ENCODE measurements at places on chromosomes 7 and 10.

DNA sequence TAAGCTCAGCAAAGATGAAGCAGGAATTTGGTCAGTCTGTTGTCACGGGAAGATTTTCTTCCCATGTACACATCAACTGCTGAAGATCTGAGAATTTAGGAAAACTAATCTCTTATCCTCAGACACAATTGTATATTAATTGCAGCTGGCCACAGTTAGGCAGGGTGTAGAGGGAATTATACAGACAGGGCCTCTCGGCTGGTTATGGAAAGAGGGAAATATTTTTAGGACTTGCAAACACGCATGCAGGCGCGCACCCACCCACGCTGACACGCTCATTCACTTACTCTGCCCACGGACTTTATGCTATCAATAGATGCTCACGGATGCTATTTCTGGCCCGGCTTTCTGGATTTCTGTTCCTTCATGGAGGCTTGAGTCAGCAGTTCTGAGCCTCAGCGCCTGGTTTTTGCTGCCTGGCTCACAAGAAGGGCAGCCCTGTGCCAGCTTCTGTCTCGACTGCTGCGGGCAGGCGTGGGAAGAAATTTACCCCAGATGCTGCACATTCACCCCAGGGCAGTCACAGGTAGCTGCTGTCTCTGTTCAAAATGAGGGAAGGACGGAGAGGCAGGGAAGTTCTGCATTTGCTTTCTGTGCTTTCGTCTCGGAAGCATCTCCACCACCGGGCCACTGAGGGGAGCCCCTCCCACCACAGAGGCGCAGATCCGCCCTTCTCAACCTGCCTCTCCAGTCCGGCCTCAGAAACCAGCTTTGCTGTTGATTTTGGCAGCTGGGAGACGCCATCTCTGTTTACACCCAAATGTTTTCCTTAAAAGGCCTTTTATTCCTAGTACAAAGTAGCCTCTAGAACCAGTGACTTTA lies 116.3 kb upstream of the BTBD16 start:
- DNase-seq, result peak; percentile 85

DNA sequence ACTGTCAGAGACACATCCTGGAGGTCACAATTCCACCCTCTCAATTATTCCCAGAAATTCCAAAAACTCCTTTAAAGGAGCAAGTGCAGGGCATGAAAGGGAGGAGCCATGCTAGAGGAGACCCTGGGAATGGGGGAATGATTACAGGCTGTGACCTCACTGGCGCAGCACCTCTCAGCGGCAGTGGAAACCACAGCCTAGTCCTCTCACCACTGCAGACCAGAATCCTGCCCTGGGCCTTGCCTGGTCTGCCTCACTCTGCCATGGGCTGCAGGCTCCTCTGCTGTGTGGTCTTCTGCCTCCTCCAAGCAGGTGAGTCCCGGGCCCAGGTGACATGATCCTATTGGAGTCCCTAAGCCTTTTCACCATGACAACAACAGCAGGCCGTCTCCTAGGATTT lies 50.5 kb upstream of the PRSS58 start:
- no peak for DNase-seq

- no peak for DNase-seq
Measured at GRCh38 chr7:35285799-35286198, 31.9 kb upstream of the TBX20 start.

DNA sequence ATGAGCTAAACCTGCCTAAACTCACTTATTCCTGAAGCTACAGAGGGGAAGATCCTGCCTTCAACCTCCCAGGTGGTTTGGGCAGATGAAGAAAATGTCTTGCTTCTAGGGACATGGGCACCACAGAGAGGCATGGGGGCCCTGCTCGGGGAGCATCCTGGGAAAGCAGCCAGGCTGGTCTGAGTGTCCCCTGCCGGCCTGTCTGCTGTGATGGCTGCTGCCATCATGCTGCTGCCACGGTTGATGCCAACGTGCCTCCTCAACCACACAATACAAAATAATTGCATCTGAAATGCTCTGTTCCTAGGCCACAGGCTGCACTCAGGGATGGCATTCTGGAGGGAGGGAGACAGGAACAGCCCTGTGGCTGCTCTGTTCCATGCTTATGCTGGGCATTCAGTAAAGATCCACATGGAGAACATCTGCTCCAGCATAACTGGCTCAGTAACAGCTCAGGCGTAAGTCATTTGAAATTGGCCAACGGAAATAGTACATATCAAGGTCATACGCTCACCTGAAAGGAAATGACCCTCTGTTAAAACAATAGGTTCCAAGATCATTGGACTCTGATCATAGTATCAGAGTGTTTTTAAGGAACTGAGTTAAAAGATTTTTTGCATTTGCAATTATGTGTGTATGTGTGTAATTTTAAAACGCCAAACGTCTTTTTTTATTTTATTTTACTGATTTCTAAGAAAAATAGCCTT lies 299.0 kb downstream of the TNS3 start:
- no peak for DNase-seq
